ENCODE measurements at places on chromosomes 2 and 18.
A peak's percentile ranks its signal among the peaks of the same experiment; 100 is the strongest.

DNA sequence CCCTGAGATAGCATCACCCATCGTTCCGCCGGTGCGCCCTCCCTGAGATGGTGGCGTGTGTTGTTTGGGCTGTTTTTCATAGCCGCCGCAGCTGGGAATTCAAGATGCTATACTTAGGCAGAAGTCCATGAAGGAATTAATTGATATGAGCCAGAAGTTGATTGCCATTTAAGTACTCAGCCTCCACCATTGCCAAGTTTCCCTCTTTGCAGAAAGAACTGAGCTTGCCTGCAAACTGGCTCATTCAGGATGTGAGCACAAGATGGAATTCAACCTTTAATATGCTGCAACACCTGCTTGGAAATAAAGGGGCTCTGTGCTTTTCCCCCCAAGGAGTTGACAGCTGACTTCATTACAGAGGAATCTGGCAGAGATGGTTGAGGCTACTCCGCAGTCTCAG lies 295.5 kb downstream of the ZNF521 start:
- DNase-seq: no peak

DNA sequence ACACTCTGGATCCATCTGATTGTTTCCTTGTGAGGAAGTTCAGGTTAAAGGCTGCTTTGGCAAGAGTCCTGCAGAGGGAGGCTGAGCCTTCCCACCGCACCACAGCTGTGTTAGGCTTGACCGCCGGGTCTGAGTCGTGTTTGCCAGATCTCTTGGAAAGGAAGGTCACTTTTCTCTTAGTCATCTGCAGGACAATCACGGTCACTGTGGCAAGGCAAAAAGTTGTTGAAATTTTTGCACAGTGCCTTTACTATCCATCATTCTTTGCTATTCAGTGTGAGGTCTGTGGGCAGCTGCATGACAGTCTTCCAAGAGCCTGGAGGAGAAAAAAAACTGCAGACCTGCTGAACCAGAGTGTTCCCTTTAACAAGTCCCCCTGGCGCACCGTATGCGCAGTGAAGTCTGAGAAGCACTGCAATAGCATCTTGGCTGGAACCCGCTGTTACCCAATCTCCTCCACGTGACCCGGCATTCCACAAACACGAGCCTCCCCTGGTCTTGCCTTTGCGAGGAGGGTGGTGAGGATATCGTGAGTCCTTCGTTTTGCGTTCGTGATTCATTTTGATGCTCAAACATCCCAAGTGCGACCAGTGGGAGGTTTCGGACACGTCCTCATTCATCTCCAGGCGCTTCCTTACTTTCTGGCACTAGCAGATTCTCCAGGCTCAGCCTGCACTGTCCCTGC lies 23.0 kb downstream of the BIN1 start:
- peak; percentile 68 for DNase-seq

DNA sequence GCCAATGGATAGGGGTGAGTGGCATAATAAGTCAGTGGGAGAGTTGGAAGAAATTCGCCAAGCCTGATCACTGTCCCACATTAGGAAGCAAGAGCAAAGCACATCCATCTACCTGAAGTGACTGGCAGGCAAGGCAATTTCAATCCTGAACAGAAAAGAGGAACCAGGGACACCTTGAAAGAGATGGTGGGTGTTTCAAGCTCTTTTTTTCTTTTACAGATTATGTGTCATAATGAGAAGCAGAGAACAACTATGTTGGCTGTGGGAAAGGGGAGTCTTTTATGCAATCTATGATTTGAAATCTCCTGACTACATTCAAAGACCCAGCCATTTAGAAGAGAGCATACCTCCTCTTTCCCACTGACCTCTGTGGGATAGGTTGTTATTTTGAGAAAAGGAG lies 63.5 kb downstream of the TGIF1 start:
- no peak for DNase-seq

- no peak for DNase-seq
Measured at GRCh38 chr2:119723784-119724467, 35.8 kb upstream of the PTPN4 start.

- peak; percentile 34 for DNase-seq
Measured at GRCh38 chr2:233358947-233359346, 4.7 kb downstream of the DGKD start.
